Smooth muscle cell of the pulmonary artery (primary cell): ENCODE measurements at places on chromosomes 3 and 15. TPM values are rescaled to one million over a fixed set of nuclear protein-coding genes. Genes with fewer than 3 reads are reported as not detected.

The LRRK1 gene
- 11.7 and 16.6 TPM in 2 replicates for total RNA-seq

The CADPS gene
- total RNA-seq, result 0.17 and 3.3 TPM in 2 replicates

The MYO5C gene
- 0.07 and 0.10 TPM in 2 replicates for total RNA-seq

The GOLGA6L4 gene
- 0.85 and 1.1 TPM in 2 replicates for total RNA-seq

The LHFPL4 gene
- total RNA-seq, result not detected in 2 replicates

The SPINK8 gene
- not detected in 2 replicates for total RNA-seq

The PRR20G gene
- total RNA-seq, result not detected in 2 replicates

The RTP1 gene
- total RNA-seq, result not detected in 2 replicates

The RARB gene
- total RNA-seq, result 5.2 and 10.2 TPM in 2 replicates

The CPB1 gene
- total RNA-seq, result not detected in 2 replicates

The ECE2 gene
- 0.17 TPM in 1 of 2 replicates, not detected in the other for total RNA-seq

The GOLGA6L7 gene
- total RNA-seq, result not detected in 2 replicates

The MED12L gene
- total RNA-seq, result 0.17 and 1.0 TPM in 2 replicates

The ALDH1A2 gene
- total RNA-seq, result 0.86 and 3.8 TPM in 2 replicates

The GOLGA6B gene
- total RNA-seq, result not detected in 2 replicates

The SGO1 gene
- total RNA-seq, result 0.83 and 2.2 TPM in 2 replicates

The TRH gene
- total RNA-seq, result 0.10 and 0.20 TPM in 2 replicates

The CDC25A gene
- 2.3 and 2.5 TPM in 2 replicates for total RNA-seq

The ERICH6 gene
- 0.03 and 0.07 TPM in 2 replicates for total RNA-seq

The PPM1L gene
- 7.8 and 11.6 TPM in 2 replicates for total RNA-seq

The HDC gene
- not detected in 2 replicates for total RNA-seq

The LRRN1 gene
- total RNA-seq, result 0.30 and 0.33 TPM in 2 replicates

The BNC1 gene
- total RNA-seq, result 0.91 and 21.4 TPM in 2 replicates

The DAZL gene
- not detected in 2 replicates for total RNA-seq

The OIP5 gene
- 0.56 and 2.0 TPM in 2 replicates for total RNA-seq

The CALML4 gene
- 1.6 and 2.3 TPM in 2 replicates for total RNA-seq

The UACA gene
- 133 and 231 TPM in 2 replicates for total RNA-seq

The MYLK gene
- 235 and 500 TPM in 2 replicates for total RNA-seq

The UROC1 gene
- not detected in 2 replicates for total RNA-seq

The KNG1 gene
- not detected in 2 replicates for total RNA-seq

The BAHD1 gene
- total RNA-seq, result 9.4 and 10.4 TPM in 2 replicates

The PLA2G4D gene
- total RNA-seq, result under 0.01 TPM in 1 of 2 replicates, not detected in the other

The ADPRH gene
- 4.5 and 4.8 TPM in 2 replicates for total RNA-seq

The PTX3 gene
- total RNA-seq, result 1,136 and 1,240 TPM in 2 replicates

The PLD1 gene
- total RNA-seq, result 16.9 and 36.3 TPM in 2 replicates

The IGDCC3 gene
- not detected in 2 replicates for total RNA-seq

The CAMK2N2 gene
- 0.13 TPM in 2 replicates for total RNA-seq
